Mesothelial cell of epicardium (in vitro differentiated cells): ENCODE measurements at places on chromosomes 5 and 9.

- DNase-seq = peak; percentile 88
Measured at GRCh38 chr9:136949817-136950655, 2.0 kb upstream of the LCN12 start.

DNA sequence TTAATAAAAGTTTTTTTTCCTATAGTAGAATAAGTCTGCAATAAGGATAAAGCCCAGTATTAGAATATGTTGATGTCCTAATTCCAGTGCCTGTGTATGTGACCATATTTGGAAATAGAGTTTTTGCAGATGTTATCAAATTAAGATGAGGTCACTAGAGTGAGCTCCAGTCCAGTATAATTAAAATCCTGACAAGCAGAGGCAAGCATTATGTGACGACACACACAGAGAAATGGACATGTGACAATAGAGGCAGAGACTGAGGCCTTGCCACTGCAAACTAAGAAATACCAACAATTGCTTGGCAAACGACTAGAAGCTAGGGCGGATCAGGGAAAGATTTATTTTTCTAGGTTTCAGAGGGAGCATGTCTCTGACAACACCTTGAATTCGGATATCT, 216.4 kb upstream of the CYLC2 start:
- DNase-seq = no peak

DNA sequence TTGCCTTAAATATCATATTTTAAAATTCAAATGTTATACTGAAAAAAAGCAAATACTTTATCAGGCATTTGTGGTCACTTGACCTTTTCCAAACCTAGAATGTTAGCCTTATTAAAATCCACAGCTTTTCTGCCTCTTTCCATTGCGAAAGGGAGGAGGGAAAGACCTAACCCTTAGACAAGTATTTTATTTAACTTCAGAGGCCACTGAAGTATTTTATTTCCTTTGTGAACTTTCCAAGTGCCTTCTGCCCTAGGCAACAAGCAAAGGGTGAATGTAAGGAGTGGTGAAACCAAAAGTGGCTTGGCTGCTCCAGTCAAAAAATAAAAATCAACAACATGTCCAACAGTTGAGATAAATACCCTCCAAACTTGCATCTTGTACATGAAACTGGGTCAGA, 376.1 kb downstream of the EFNA5 start:
- no peak for DNase-seq

DNA sequence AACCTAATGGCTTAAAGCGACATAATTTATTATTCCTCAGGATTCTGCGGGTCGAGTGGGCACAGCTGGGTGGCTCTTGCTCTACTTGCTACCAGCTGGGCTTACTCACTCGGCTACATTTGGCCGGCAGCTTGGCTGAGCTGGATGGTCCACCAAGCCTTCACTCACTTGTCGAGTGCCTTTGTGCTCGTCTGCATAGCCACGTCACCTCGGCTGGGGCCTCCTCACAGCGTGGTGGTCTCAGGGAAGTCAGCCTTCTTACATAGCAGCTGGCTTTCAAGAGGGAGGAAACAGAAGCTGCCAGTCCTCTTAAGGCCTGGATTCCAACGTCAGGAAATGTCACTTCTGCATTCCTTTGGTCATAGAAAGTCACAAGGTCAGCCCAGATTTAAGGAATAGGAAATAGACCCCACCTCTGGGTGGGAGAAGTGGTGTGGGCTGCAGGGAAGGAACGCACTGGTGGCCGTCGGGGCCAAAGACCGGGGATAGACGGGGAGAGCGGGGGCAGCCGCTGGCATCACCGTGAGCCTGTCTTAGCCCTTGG, 75.1 kb upstream of the RUFY1 start:
- no peak for DNase-seq

- no peak for DNase-seq
Measured at GRCh38 chr9:135925496-135926133, 18.3 kb upstream of the CAMSAP1 start.

GRCh38 chr5:111743988-111744387, 13.0 kb downstream of the NREP start:
- no peak for DNase-seq

DNA sequence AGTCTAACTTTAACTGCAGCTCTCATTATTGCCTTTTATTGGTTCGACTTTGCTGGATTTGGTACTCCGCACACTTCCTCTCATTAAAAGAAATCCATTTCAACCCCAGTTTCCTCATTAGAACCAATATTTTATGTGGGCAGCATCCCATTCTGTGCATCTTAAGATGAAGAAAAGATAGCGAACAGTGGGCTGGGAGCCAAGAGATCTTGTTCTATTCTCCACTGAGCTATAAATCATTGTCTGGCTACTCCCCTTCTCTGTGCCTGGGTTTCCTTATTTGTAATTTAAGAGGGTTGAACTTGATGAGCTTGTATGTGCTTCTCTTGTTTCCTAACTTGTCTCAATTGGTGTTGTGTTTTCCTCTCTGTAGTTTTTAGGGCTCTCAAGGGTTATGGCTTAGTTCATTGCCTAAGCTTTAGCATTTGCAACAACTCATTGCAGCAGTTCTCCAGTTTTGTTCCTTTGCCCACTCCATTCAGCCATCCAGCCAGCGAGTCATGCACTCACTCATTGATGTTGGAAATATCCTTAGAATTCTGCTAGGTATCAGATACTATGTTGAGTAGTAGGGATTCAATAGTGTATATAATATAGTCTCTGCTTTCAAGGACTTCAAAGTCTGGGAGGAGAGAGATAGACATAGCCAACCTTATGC, 273.3 kb upstream of the TNC start:
- no peak for DNase-seq

DNA sequence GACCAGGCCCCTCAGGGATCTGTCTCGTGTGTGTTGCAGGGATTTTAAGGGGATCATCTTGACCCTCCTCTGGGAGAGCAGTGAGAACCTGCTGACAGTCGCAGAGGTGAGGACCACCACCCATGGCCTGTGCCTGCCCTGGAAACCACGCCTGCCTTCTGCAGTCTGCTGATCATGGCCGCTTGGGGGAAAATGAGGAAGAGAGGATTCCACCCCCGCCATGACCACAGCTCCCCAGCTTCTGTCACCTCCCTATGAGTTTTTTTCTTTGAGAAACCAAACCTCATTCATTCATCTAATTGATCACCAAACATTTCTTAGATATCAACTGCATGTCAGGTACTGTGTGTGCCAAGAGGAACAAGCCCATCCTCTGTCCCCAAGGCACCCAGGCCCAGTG, 46.3 kb upstream of the TDRD7 start:
- no peak for DNase-seq

GRCh38 chr5:151708126-151708525, 21.4 kb upstream of the SPARC start:
- DNase-seq = peak; percentile 9

GRCh38 chr5:116766470-116766947, 191.9 kb upstream of the SEMA6A start:
- DNase-seq = no peak

- DNase-seq = no peak
Measured at GRCh38 chr5:3010953-3011763, 259.7 kb upstream of the IRX2 start.

- DNase-seq = no peak
Measured at GRCh38 chr5:64331597-64332277, 166.1 kb downstream of the RNF180 start.

- no peak for DNase-seq
Measured at GRCh38 chr5:114237766-114238165, 124.1 kb upstream of the KCNN2 start.

- no peak for DNase-seq
Measured at GRCh38 chr9:130034570-130034969, 8.4 kb downstream of the FNBP1 start.

DNA sequence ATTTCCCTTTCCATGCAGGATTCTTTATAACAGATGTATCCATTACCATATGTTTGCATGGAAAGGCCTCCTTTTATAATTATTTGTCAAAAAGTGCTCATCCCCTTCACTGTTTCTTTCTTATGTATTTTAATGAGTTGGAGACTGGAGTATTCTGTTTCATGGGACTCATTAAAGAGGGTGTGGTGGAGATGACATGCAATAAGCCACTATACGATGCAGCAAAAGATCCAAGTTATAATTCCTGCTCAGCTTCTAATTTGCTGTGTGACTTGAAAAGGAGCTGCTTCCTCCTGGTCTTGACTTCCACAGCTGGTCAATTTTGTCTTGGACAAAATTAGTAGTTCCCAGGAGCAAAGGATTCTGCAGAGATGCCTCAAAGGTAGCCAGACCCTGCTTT, 13.9 kb downstream of the SGCD start:
- no peak for DNase-seq

- DNase-seq = no peak
Measured at GRCh38 chr5:178116143-178116885, 3.0 kb downstream of the N4BP3 start.

GRCh38 chr9:120410925-120411501, 169.0 kb downstream of the CDK5RAP2 start:
- DNase-seq = no peak

- DNase-seq = peak; percentile 55
Measured at GRCh38 chr9:70602321-70603019, 188.0 kb upstream of the KLF9 start.

DNA sequence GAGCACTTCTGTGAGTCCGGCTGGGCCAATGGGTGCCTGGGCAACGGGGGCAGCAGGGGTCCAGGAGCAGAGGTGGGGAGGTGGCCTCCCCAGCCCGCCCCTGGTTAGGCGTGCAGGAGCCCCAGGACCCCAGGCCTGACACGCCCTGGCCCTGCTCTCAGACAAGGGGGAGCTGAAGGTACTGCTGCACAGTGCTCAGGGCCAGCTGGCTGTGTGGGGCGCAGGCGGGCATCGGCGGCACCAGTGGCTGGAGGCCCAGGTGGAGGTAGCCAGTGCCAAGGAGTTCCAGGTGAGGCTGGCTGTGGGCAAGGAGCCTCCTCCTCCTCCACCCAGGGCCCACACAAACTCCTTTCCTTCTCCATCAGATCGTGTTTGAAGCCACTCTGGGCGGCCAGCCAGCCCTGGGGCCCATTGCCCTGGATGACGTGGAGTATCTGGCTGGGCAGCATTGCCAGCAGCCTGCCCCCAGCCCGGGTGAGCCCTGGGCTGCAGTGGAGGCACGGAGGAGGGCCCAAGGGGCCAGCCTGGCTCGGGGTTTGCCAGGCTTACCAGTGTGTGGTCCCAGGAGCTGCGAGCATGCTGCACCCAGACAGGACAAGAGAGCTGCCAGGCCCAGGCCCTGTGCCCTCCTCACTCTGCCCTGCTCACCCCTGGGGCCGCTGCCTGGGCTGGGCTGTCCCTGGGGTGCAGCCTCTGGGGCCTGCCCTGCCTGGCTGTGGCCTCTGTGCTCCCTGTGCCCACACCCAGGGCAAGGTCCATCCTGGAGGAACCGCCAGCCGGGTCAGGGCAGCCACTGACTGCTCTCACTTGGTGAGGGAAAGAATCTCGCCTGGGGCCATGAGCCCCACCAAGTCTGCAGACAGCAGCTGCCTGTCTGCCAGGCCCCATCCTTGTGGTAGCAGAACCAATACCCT, 7.0 kb downstream of the MAMDC4 start:
- peak; percentile 14 for DNase-seq

DNA sequence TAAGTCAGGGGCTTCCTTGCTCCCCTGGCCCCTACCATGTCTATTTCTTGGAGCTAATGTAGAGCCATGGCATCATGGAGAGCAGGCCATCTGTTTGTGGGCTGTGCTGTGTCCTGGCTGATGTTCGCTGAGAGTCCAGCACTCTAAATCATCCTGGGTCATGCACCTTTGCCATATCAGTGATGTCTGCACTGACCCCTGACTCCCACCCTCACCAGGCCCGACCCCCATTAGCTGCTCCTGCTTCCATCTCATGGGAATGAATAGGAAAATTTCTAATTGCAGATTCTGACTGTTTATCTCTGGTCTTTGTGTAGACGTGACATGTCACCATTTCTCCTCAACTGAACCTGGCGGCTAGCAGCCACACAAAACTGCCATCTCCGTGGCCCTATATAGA, 236.9 kb downstream of the NSG2 start:
- no peak for DNase-seq

- no peak for DNase-seq
Measured at GRCh38 chr5:98308231-98308630, 465.2 kb upstream of the RGMB start.

- DNase-seq = no peak
Measured at GRCh38 chr5:95801532-95801931, 21.0 kb downstream of the GLRX start.

DNA sequence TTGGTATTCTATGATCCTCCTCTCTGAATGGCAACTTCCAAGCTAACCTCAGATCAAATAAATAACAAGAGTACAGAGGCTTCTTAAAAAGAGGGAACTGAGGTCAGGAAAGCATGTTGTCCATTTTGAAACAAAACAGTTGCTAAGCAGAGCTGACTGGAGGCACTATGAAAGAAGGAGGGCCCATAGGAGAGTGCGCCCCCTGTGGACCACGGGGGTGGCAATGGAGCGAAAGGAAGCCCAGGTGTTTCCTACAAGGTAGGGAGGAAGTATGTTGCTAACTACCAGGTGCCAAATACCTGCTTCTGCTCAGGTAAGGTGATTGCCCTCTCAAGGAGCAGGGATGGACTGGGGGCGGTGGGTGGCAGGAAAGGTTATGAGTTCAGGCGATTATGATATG, 101.8 kb upstream of the MAST4 start:
- no peak for DNase-seq

DNA sequence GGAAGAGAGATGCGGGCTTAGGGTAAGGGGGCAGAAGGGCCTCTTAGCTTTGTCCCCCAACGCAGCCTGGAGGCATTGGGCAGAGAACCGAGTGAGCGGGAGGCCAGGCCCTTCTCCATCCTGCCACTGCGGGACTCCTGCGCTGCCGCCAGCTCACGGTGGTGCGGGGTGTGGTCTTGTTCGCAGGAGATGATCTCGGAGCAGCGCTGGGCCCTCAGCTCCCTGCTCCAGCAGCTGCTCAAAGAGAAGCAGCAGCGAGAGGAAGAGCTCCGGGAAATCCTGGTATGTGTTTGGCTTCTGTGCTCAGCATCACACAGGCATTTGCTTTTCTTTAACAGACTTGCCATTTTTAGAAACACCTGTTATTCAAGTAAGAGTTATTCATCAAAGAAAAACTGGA, 41.3 kb downstream of the LRSAM1 start:
- no peak for DNase-seq

DNA sequence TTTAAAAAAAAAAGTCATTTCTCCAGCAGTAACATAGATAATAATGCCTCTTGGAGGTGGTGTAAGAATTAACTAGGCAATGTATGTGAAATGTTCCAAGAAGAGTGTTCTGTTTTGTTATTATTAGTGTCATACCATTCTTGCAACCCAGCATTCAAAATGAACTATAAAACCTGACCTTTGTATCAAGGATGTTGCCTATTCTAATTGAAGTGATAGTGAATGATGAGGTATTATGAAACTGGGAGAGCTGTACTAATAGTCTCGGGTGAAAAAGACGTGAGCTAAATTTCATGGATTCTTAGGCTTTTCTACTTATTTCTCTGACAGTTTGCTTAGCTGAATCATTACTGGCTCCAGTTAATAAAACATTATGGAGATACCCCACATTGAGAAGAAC, 224.6 kb downstream of the CD180 start:
- DNase-seq = no peak
